Stimulated activated naive CD8-positive, alpha-beta T cell treated with anti-CD3 and anti-CD28 coated beads, Interleukin-15, Interleukin-2, amounts not matched to agents 100 U/mL and 50 U/mL, for 24 hours (primary cell): ENCODE measurements at places on chromosomes 4 and X.

- DNase-seq = no peak
Measured at GRCh38 chr4:152951348-152951747, 15.2 kb downstream of the FHDC1 start.

- DNase-seq = no peak
Measured at GRCh38 chr4:154731756-154732155, 12.0 kb upstream of the LRAT start.

- no peak for DNase-seq
Measured at GRCh38 chrX:19866626-19867410, 20.6 kb downstream of the SH3KBP1 start.

DNA sequence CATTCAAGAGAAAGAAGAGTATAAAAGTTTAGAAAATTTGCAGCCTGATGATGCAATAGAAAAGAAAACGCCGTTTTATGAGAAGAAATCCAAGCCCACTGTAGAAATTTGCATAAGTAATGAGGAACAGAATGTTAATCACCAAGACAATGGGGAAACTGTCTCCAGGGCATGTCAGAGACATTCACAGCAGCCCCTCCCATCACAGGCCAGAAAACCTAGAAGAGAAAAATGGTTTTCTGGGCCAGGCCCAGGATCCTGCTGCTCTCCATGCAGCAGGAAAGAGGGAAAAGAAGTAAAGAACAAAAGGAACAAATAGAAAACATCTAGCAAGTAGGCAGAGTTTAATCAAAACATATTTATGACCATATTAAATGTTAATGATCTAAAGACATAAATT lies 119.0 kb downstream of the ANKRD50 start:
- no peak for DNase-seq

- DNase-seq = no peak
Measured at GRCh38 chr4:151443247-151443646, 34.3 kb downstream of the FHIP1A start.
